ENCODE measurements at places on chromosomes 3 and 15. TPM values are rescaled to one million over a fixed set of nuclear protein-coding genes. Genes with fewer than 3 reads are reported as not detected.

GRCh38 chr15:60126661-60127060 is 122.5 kb downstream of the FOXB1 start:
- no peak for DNase-seq

GRCh38 chr3:150494411-150494977 is 51.8 kb downstream of the SERP1 start:
- no peak for DNase-seq

GRCh38 chr3:121667333-121667732 is 6.6 kb upstream of the HCLS1 start:
- no peak for DNase-seq

FNDC3B gene
- total RNA-seq: 181 TPM
